ENCODE measurements at places on chromosomes 1 and 21.

DNA sequence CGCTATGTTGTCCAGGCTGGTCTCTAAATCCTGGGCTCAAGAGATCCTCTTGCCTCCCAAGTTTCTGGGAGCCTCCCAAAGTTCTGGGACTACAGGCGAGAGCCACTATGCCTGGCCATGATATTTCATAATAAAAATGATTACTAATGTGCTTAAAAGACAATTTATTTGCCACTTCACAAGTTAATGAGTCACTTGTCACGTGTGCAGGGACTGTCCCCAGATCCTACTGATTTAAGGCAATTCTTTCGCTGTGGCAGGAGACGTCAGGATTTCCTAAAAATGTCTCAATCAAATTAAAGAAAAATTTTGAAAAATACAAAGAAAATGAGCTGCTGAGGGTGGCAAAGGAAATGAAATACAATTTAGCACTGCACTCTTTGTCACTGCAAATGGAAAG, 43.5 kb downstream of the B3GALNT2 start:
- no peak for DNase-seq

DNA sequence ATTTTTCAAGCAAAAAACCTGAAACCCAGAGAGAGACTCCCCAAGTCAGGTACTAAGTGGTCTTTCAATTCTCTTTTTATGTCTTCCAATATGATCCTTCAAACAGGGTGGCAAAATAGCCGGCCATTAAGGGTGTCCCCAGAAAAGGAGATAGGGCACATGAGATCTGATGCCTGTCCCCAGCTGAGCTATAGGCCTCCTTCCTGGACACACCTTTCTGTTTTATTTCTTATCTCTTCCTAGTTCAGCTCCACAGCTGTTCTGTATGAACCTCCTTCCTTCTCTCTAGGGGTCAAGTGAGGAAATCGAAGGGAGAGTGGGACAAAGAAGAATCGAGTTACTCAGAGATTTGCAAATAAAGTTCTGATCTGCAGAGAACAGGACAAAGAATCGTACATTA, 112.4 kb upstream of the ATP1A1 start:
- DNase-seq, result no peak

- no peak for DNase-seq
Measured at GRCh38 chr1:46152016-46152415, 19.6 kb upstream of the PIK3R3 start.

DNA sequence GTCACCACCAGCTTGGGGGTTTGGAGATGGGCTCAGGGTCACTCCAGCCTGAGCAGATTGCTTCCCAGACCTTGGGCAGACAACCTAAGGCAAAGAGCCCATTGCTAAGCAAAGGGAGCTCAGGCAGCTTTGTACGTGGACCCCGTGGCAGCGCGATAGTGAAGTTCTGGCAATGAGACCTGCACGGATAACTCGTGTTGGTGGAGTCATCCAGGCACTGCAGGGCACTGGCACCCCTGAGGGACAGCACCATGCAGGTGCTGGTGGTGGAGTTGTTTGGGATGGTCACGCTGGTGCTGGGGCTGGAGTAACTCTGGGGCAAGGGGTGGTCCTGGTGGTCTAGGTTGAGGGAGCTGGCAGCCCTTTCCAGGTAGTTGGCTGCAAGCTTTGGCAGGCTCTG, 13.6 kb upstream of the HSPG2 start:
- no peak for DNase-seq

DNA sequence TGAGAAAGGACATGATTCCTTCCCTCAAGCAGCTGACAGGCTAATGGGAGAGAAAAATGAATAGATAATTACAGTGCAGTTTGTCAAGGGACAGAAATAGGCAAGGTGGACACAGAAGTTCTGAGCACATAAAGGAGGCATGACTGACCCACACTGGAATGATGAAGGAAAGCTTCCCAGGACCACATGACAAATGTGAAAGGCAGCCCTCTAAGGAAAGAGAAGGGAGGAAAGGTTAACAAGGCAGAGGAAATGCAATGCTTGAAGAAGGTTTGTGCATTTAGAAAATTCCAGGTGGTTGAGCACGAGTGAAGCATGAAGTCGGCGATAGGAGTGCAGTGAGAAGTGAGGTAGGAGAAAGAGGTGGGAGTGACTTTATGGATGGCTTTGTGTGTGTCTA, 37.4 kb downstream of the LAMC2 start:
- DNase-seq, result no peak

- no peak for DNase-seq
Measured at GRCh38 chr1:29504709-29505410, 268.5 kb downstream of the PTPRU start.
